ENCODE measurements at places on chromosomes 11 and 22. TPM values are rescaled to one million over a fixed set of nuclear protein-coding genes. Genes with fewer than 3 reads are reported as not detected.

DNA sequence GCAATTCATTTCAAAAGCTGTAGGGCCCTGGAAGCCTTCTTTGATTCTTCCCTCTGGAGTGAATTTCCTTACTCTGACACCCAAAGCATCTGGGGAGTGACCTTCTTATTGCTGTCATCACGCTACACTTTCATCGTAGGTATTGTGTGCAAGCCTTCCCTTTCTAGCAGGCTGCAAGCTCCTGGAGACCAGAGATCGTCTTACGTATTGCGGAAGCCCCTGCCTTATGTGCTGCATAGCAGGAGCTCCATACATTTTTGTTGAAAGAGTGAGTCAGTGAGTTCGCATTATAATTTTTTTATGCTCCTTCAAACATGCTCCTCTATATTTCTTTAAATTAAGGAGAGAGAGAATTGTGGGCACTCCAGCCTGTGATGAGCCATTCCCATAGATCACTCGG lies 21.2 kb upstream of the TMEM218 start:
- ATAC-seq, result no peak

- ATAC-seq, result peak; percentile 60
These were observed 129.0 kb downstream of the ETS1 start for GRCh38 chr11:128458321-128458720.

DNA sequence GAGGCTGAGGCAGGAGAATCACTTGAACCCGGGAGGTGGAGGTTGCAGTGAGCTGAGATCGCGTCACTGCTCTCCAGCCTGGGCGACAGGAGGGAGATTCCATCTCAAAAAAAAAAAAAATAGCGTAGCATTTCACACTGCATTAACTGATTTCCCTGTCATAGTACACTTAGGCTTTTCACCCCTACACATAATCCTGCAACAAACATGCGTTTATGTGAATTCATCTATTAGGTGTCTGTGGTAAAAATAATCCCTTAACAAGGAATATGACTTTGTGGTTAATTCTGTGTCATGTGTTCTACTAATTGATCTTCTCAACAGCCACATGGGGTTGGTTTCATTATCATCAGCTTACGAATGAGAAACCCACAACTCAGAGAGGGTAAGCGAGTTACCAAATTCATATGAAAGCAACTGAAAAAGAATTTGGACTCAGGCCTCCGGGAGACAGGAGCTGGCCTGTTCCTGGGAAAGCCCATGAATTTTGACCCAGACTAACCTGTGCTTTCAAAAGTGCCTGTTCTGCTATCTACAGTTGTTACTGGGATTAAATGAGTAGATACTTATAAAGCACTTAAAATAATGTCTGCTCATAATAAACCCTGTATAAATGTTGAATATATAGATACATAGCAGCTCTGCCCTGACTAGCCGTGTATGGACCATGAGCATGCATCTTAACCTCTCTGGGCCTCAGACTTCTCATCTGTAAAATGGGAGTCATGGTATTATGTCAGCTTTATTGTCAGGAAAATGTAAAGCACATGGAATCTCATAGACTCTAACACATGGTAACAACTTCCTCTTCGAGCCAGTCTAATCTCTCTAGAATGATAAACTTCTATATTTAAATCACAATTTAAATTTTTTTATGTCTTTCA lies 36.6 kb downstream of the KCNJ1 start:
- ATAC-seq, result no peak

DNA sequence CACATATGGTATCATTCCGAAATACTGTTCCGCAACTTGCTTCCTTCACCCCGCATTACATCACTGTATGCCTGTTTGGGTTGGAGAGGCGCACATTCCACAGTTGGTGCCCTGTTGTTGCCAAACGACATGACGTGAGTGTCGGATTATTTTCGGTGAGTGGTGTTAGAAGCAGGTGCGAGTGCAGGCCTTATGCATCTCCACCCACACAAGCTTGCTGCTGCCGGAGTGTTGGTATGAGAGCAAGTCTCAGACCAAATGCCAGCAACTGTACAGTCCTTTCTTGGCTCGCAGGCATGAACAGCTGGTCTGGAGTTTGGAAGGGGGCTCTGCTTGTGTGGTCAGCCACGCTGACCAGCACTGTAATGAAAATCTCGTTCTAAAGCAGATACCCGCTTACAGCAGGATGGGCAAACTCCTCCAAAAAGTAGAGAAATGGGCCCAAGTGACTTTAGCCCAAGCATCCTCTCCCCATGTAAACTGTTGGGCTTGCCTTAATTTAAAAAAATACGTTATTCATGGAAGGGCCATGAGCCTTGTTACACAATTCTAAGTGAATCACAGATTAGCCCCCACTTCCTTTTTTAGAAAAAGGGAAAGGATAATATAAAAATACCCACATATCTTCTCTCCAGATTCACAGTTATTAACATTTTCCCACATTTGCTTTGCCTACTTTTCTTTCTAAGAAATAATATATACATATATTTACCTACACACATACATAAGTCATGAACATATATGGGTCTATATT lies 48.7 kb upstream of the OR9Q1 start:
- no peak for ATAC-seq

CRYBB3 gene
- not detected for total RNA-seq

CATSPER1 gene
- total RNA-seq, result 0.12 TPM

- no peak for ATAC-seq
These were observed 961 bp downstream of the IPO7 start for GRCh38 chr11:9385327-9385899.

MRPL49 gene
- total RNA-seq, result 114 TPM

SYT13 gene
- 1.3 TPM for total RNA-seq

DNA sequence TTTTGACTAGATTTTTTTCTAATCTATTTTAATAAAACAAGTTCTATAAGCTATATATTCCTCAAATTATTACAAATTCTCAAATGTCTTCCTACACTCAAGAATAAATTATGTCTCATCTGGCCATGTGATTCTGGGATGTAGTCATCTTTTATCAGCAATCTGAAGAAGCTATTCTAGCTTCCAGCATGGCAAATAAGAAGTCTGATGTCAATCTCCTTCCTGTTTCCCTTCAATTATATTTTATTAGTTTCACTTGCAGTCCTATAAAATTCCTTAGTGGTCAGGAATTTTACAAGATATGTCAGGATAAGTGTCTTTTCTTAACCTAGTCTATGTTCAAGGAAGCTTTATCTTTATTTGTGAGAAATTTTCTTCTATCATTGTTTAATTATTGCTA lies 10.4 kb upstream of the ANO3 start:
- ATAC-seq, result no peak

- no peak for ATAC-seq
These were observed 141.4 kb upstream of the E2F8 start for GRCh38 chr11:19382131-19382611.

- no peak for ATAC-seq
These were observed 15.3 kb downstream of the RCOR2 start for GRCh38 chr11:63901660-63902059.

C11orf65 gene
- not detected for total RNA-seq

- ATAC-seq, result no peak
These were observed 89.2 kb downstream of the GRAMD1B start for GRCh38 chr11:123519055-123519796.

Data from gastroesophageal sphincter (tissue), 4 donors.